ENCODE measurements at places on chromosomes 12 and 14. TPM values are rescaled to one million over a fixed set of nuclear protein-coding genes. Genes with fewer than 3 reads are reported as not detected.

Gene STAC3
- 2.7 TPM for total RNA-seq

Gene NANOG
- total RNA-seq, result not detected

Gene LGR5
- total RNA-seq, result 0.12 TPM

Gene SMOC1
- 5.4 TPM for total RNA-seq

Gene PPP2R3C
- total RNA-seq, result 24.4 TPM

Gene MRPS35
- total RNA-seq, result 44.6 TPM

Gene CIDEB
- 6.9 TPM for total RNA-seq

Gene GNB3
- total RNA-seq, result 2.3 TPM

Gene DUSP16
- 11.5 TPM for total RNA-seq

Gene SLCO1A2
- total RNA-seq, result not detected

Gene COQ5
- 29.3 TPM for total RNA-seq

Gene FNTB
- 13.1 TPM for total RNA-seq

Gene WSCD2
- not detected for total RNA-seq

Gene SETD1B
- 11.9 TPM for total RNA-seq

Gene ENDOU
- 0.62 TPM for total RNA-seq

Gene RNASE3
- not detected for total RNA-seq

Gene CYP46A1
- 4.7 TPM for total RNA-seq

Gene MGST1
- total RNA-seq, result 341 TPM

Gene EXOC3L4
- 0.92 TPM for total RNA-seq

Gene SIRT4
- total RNA-seq, result 5.8 TPM

Gene PPP4R3A
- 49.5 TPM for total RNA-seq

Gene CLEC4C
- not detected for total RNA-seq

Gene HVCN1
- 44.7 TPM for total RNA-seq

Gene PRB2
- total RNA-seq, result not detected

Gene ANKS1B
- total RNA-seq, result 3.1 TPM

Gene TAS2R7
- total RNA-seq, result not detected

Gene FGF6
- total RNA-seq, result not detected

Gene CACNA1C
- total RNA-seq, result 99.2 TPM

Gene TBC1D30
- 1.3 TPM for total RNA-seq

Gene AP5M1
- total RNA-seq, result 51.2 TPM

Gene TSHR
- total RNA-seq, result not detected

Gene NELL2
- 0.82 TPM for total RNA-seq

Gene GPRC5A
- total RNA-seq, result 5.6 TPM

Gene IFNG
- not detected for total RNA-seq

Gene LPAR5
- total RNA-seq, result 1.8 TPM

Gene IFI27
- total RNA-seq, result 138 TPM

Gene NRXN3
- 1.9 TPM for total RNA-seq

Gene CCDC38
- total RNA-seq, result not detected

Gene MAP3K9
- total RNA-seq, result 2.0 TPM

Gene NYNRIN
- total RNA-seq, result 6.5 TPM

Gene TPPP2
- 0.44 TPM for total RNA-seq

Gene BBS10
- total RNA-seq, result 9.4 TPM

Gene HRK
- 0.05 TPM for total RNA-seq

Gene NPFF
- total RNA-seq, result not detected

Gene RERGL
- total RNA-seq, result 0.44 TPM

Gene GALNT9
- 2.6 TPM for total RNA-seq

Gene CCDC184
- total RNA-seq, result 1.2 TPM

Gene RPGRIP1
- 0.38 TPM for total RNA-seq
